ENCODE measurements at places on chromosomes 1 and 21.

GRCh38 chr1:11473491-11474034 lies 5.4 kb upstream of the DISP3 start:
- peak; percentile 12 for DNase-seq

GRCh38 chr1:44822981-44823451 lies 14.7 kb downstream of the BTBD19 start:
- no peak for DNase-seq

DNA sequence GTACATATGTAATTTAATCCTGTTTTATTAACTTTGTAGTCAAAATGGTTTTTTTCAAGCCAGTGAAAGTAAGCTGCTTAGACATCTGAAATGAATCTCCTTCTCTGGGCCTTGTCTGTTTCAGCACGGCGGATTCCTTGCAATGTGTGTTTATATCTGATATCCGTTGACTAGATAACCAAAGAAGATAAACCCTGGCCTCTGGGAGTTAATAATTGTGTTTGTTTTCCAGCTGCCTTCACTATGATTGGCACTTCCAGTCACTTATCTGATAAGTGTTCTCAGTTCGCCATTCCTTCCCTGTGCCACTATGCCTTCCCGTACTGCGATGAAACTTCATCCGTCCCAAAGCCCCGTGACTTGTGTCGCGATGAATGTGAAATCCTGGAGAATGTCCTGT lies 63.5 kb upstream of the UBE2U start:
- DNase-seq = no peak

- no peak for DNase-seq
Measured at GRCh38 chr1:14723401-14723800, 124.9 kb downstream of the KAZN start.

DNA sequence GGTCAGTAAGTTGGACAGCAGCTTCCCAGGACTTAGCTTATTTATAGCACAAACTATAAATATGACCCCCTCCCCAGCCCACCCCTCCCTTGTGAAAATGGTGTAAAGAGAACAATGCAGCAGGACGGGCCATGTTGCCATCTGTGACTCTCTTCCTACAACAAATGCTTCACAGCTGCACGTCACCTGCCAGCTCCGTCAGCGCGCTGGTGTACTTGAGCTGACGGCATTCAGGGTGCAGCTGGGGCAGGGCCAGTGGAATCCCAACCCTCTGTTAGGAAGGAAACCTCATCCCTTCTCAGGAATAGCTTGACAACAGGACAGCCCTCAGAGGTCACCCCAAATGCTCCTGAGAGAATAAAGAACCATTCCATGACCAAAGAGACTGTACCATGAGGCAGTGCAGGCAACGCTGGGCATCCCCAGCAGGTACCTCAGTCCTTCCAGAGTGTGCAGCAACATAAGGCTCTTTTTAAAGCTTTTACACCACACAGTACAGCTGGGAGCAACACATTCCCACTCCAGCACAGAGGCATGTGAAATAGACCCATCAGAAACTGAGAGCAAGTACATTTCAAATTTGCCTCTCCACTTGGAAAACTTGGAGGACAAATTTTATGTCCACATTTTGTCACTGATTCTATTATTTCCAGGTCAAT lies 85.0 kb downstream of the ATP1A1 start:
- DNase-seq = no peak

All from CMK (cell line).